ENCODE measurements at places on chromosomes 13 and 19.

DNA sequence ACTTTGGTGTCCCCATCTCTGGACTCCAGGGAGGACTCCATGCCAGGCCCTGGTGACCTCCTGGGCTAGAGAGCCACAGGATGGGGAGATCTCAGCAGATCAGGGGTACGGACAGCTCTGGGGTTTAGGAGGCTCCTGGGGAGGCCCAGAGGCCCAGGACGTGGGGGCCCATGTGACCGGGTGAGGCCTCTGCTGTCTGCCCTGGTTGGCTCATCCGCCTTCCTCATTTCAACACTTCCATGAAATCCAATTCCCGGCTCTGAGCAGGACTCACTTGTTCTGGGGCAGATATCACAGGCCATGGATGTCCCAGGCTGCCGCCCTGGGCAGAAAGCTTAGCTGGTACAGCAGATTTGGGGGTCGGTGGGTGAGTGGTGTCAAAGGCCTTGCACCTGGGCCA lies 1.1 kb upstream of the PRAM1 start:
- DNase-seq, result no peak

GRCh38 chr13:66992183-66992582 lies 238.0 kb downstream of the PCDH9 start:
- no peak for DNase-seq

DNA sequence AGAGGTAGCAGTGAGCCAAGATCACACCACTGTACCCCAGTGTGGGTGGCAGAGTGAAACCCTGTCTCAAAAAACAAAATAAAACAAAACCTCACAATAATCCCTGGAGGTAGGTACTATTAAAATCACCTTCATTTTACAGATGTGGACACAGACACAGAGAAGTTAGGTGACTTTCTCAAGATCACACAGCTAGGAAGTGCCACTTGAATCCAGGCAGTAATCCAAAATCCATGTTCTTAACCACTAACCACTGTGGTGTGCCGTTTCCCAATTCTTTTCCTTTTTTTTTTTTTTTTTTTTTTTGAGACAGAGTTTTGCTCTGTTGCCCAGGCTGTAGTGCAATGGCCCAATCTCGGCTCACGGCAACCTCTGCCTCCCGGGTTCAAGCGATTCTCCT lies 9.0 kb downstream of the PPP1R14A start:
- no peak for DNase-seq

- no peak for DNase-seq
Measured at GRCh38 chr19:17487284-17488121, 17.2 kb downstream of the SLC27A1 start.

DNA sequence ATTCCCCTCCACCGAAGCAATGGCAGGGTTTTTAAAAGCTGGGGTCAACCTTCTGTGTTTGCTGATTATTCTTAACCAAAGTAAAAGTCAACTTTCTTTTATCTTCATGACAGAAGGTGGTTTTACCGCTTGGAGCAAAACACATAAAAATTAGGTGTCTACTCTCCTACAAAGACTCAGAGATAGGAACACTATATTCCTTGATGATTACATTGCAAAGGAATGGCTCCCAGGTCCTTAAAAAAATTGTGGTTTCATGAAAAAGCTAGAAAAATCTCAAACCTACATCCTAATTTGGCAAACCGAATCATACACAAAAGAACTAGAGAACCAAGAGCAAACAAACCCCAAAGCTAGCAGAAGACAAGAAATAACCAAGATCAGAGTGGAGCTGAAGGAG lies 760.4 kb upstream of the PCDH20 start:
- DNase-seq, result no peak

- no peak for DNase-seq
Measured at GRCh38 chr19:45474606-45475521, 7.1 kb downstream of the FOSB start.

- DNase-seq, result no peak
Measured at GRCh38 chr19:28502879-28503734, 709.8 kb downstream of the UQCRFS1 start.

DNA sequence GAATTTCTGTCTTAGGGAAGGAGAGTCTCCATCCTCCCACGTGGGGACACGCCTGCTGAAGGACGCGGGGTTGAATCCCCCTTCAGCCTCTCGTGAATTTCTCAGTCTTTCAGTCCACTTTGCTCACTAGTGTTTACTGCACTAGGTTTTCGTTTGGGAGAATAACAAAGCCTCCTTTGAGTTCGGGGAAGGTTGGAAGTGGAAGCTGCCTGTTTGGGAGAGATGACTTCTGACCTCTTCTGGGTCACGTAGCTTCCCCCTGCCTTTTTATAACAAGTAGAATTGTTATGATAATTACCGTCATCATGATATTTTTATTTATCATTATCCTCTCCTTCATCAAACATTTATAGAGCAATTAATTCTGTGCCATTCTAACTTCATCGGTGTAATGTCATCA lies 60.7 kb downstream of the ATP11A start:
- no peak for DNase-seq

- no peak for DNase-seq
Measured at GRCh38 chr13:51349016-51349415, 9.5 kb downstream of the SERPINE3 start.

GRCh38 chr19:5828661-5829566 lies 10.6 kb downstream of the FUT6 start:
- DNase-seq, result peak; percentile 56

DNA sequence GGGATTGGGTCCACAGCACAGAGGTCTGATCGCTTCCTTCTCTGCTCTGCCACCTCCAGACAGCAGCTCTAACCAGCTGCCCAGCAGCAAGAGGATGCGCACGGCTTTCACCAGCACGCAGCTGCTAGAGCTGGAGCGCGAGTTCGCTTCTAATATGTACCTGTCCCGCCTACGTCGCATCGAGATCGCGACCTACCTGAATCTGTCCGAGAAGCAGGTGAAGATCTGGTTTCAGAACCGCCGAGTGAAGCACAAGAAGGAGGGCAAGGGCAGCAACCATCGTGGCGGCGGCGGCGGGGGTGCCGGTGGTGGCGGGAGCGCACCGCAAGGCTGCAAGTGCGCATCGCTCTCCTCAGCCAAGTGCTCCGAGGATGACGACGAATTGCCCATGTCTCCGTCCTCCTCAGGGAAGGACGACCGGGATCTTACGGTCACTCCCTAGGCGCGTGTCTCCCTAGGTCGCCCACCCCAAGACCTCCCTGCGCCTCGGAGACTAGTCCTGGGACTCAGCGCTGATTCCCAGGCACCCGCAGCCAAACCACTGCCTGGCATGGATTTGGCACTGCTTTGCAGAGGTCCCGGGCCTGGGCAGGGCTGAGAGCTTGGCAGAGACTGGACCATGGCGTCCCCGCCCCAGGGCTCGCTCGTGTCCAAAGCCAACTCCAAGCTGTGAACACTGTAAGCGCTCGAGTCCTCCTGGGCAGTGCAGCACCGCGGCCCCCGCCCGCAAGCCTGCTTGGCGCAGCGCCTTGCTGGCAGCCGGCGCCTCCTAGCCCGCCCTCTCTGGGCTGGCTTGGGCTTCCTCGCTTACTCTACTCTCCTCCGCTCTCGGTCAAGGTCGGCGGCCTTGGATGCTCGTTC lies 1.5 kb downstream of the GSX1 start:
- peak; percentile 19 for DNase-seq

- no peak for DNase-seq
Measured at GRCh38 chr13:77349365-77349764, 22.5 kb upstream of the MYCBP2 start.

- no peak for DNase-seq
Measured at GRCh38 chr13:105991131-105991530, 544.3 kb downstream of the EFNB2 start.

- no peak for DNase-seq
Measured at GRCh38 chr13:39457274-39457673, 145.7 kb downstream of the LHFPL6 start.

DNA sequence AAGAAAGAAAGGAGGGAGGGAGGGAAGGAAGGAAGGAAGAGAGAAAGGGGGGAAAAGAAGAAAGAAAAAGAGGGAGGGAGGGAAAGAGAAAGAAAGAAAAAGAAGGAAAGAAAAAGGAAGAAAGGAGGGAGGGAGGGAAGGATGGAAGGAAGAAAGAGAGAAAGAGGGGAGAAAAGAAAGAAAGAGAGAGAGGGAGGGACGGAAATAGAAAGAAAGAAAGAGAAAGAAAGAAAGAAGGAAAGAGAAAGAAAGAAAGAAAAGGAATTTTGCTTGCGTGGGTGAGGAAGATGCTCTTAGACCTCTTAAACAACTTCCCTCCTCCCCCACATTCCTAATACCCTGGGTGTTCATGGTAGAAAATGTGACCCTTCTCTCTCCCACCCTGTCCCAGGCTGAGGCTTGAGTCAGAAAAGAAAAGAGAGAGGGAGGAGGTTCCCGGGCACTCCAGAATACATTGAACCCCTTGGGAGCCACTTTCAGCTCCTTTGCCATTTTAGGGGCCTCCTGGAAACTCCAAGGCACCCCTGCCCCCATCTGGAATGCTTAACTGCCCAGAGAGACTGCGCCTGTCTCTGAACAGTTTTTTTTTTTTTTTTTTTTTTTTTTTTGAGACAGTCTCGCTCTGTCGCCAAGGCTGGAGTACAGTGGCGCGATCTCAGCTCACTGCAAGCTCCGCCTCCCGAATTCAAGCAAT lies 9.2 kb upstream of the KANK3 start:
- DNase-seq, result no peak

DNA sequence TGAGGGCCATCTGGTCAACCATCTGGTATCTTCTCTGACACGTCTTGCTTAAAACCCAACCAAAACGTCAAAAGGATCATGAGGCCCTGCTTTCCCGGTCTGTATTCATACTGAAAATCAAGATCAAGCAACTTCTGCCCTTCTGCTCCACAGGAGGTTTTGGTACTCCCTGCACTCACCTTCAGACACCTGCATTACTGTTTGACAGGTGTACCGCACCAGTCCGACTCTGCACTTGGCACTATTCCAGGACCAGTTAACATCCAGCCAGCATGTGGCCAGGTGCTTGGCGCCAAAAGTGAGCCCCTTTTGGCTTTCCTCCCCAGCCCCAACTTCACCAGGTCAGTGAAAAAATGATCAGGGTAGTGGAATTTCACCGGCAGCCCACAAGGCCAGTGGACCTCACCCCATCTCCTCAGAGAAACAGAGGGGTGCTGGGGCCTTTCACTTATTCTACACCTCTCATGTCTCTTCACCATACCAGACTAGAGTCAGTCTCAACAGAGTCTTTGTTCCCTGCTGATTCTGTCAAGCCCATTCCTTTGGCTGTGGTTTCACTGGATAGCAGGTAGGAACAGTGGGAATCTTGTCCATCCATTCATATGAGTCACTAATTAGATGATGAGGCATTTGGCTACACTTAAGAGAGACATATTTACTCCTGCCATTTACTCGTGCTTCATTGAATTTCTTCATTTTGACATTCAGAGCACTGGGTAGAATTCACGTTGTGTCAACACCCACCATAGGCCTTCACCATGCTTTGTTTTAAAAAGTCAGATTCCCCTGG lies 85.3 kb downstream of the ZNF726 start:
- DNase-seq, result peak; percentile 84

Measured in NCI-H510A treated with DMSO at 0.1 percent for 48 hours (cell line).